ENCODE measurements at places on chromosomes 7 and 10.
A peak's percentile ranks its signal among the peaks of the same experiment; 100 is the strongest.

DNA sequence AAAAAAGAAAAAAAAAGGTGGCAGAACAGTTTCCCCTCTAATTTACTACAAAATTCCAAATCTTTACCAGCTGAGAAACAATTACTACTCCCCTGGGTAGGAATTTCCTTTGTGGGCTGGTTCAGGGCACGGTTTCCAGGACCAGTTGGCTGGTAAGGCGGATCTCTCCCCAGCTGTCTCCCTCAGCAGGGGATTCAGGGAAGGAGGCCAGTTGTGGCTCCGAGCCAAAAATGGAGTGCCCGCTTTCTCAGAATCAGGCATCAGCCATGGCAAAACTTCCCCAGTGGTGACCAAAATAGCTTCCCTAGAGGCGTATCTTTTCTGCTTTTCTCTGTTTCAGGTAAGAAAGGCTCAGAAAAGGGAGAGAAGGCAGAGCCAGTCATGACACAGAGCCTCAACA, 91.2 kb downstream of the ZNF22 start:
- no peak overlapping the region for H3K27ac ChIP-seq
- no peak overlapping the region for H3K4me3 ChIP-seq
- H3K27me3 ChIP-seq = no peaks in the 10 kb centered on the region
- H3K4me1 ChIP-seq = no peaks in the 10 kb centered on the region
- DNase-seq = no peak
- H3K36me3 ChIP-seq = no peaks in the 10 kb centered on the region

- H3K4me3 ChIP-seq = no peak overlapping the region
- H3K27ac ChIP-seq = no peak overlapping the region
- no peak for DNase-seq
- no peaks in the 10 kb centered on the region for H3K27me3 ChIP-seq
Observed at GRCh38 chr10:132664883-132665282, 121.1 kb downstream of the NKX6-2 start.

DNA sequence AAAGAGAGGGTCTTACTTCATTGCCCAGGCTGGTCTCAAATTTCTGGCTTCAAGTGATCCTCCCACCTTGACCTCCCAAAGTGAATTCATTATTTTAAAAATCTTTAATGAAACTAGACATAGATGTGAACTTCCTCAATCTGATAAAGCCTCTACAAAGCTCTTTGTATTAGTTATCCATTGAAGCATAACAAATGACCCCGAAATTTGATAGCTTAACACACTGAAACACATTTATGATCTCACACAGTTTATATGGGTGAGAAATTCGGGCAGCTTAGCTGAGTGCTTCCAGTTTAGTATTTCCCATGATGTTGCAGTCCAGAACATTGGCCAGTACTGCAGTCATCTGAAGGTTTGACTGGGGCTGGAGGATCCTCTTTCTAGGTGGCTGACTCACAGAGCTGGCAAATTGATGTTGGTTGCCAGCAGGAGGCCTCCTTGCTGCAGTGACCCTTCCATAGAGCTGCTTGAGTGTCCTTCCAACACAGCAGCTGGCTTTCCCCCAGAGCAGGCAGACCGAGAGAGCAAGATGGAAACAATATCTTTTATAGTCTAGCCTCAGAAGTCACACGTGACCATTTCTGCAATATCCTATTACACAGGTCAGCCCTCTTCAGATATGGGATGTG, 16.6 kb upstream of the WNT8B start:
- H3K27me3 ChIP-seq = no peaks in the 10 kb centered on the region
- no peaks in the 10 kb centered on the region for H3K36me3 ChIP-seq
- H3K4me1 ChIP-seq = no peaks in the 10 kb centered on the region
- H3K27ac ChIP-seq = no peak overlapping the region
- no peak for DNase-seq
- H3K4me3 ChIP-seq = no peak overlapping the region

DNA sequence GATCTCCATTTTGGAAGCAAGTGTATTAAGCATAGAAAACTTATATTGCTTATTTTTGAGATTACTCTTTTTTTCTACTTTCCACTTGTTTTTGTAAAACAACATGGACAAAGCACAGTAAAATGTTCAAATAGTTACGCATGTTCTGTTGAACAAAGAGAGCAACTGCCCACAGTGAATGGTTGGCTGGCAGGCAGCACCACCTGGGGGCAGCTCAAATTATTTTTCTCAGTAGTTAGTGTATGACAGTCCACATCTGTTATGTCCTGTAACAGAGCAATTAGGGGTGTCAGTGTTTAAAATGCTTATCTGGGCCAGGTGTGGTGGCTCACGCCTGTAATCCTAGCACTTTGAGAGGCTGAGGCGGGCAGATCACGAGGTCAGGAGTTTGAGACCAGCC, 46.1 kb upstream of the CACUL1 start:
- H3K36me3 ChIP-seq = no peaks in the 10 kb centered on the region
- H3K4me3 ChIP-seq = no peak overlapping the region
- no peak for DNase-seq
- no peaks in the 10 kb centered on the region for H3K4me1 ChIP-seq

DNA sequence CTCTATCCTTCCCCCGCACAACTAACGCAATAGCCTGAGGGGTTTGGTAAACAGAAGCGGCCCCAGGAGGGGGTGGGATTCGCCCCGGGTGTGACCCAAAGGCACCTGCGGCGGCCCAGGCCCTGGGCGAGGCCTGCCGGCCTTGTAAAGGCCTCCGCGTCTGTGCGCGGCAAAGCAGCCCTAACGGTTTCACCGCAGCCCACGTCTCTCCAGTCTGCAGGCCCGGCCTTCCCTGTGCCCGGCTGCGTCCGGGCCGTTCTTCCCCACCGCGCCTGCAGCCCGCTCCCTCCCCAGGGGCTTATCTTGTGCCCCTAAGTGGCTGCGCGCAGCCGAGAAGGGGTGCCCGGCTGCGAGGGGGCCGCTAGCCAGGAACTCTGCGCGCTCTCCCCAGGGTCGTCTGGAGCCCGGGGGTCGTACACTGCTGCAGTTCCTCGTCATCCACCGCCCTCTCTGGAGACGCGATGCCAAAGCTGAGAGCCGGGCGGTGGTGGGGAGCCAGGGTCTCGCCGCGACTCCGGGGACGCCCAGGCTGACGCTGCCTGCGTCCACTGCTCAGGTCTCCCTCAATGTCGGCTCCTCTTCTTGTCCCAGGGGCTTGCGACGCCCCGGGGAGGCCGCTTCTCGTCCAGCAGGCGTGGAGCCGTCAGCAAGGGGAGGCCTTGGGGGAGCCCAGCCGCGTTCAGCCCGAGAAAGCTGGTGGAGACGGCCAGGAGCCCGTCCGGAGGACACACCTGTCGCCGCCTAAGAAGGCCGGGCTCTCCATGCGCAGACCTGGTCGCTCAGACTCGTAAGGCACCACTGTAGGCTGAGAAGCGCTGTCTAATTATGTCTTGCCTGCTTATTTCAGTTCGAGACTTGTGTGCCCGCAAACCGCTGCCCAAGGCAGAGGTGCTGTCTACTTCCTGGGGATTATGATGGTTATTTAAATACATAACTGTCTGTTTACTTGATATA, 132.3 kb downstream of the SPAG6 start:
- no peak overlapping the region for H3K4me3 ChIP-seq
- no peaks in the 10 kb centered on the region for H3K36me3 ChIP-seq
- DNase-seq = peak; percentile 81
- H3K4me1 ChIP-seq = peaks cover 18% of the 10 kb centered on the region
- no peaks in the 10 kb centered on the region for H3K27me3 ChIP-seq

DNA sequence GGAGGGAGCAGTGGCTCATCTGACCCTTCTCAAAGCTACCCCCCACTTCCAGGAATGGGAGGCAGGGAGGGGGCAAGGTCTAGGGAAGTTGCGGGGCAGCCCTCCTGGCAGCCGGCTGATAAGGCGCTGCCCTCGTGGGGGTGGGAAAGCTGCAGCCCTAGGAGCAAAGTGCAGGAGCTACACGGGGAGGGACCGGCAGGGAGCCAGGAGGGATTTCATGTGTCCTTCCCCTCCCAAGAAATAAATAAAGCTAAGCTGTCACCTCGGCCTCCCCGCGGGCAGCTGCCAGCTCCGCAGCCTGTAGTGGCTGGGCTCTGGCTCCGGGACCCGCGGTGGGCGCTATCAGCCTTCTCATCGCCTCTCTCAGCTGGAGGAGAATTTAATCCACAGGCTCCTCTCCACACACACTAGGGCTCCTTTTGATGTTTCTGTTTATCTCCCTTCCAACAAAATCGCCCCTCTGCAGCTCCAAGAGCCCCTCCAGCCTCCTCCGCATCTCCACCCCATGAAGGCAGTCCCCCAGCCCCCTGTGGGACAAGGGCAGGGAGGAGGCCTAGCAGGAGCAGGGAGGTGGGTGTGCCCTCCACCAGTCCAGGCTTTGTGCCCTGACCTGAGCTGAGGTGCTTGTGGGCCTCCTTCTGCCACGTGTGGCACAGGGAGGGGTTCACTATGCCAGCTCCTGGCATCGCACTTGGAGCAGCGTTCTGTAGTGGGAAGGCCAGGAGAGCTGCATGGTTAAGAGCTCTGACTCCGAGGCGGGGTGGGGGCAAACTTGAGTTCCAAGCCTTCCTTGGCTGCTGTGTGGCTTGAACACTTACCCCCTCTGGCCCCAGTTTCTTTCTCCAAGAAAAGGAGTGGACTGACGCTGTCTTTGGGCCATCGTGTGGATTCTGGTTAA, 80.5 kb downstream of the C10orf105 start:
- no peak overlapping the region for H3K4me3 ChIP-seq
- no peak overlapping the region for H3K27ac ChIP-seq
- no peak for DNase-seq
- H3K4me1 ChIP-seq = no peaks in the 10 kb centered on the region

DNA sequence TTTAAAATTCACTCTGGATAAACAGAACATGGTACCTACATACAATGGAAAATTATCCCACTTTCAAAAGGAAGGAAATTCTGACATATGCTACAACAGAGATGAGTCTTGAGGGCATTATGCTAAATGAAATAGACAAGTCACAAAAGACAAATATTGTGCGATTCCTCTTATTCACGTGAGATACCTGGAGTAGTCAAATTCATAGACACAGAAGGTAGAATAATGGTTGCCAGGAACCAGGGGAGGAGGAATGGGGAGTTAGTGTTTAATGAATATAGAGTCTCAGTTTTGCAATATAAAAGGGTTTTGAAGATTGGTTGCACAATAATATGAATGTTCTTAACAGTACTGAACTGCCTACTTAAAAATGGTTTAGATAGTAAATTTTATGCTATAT, 69.8 kb upstream of the WAC start:
- H3K27ac ChIP-seq = no peak overlapping the region
- H3K4me3 ChIP-seq = no peak overlapping the region
- no peak for DNase-seq

DNA sequence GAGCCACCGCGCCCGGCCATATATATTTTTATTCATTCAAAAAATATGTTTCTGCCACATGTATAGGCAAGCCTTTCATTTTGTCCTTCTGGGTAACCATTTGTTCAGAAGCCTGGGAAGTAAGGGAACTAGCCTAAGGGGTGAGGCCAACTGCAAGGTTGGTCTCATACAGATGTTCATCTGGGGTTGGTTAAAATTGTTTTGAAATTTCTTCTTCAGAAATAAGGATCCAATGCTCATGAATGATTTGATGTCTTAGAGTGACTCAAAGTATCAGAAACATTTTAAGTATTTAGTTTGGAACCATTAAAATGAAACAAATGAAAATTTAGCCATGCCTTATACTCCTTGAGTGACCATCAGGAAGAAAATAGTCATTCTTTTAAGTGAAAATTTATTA, 397.2 kb downstream of the SUGCT start:
- no peak for DNase-seq
- no peaks in the 10 kb centered on the region for H3K36me3 ChIP-seq
- H3K4me1 ChIP-seq = no peaks in the 10 kb centered on the region
- no peak overlapping the region for H3K4me3 ChIP-seq

- H3K4me3 ChIP-seq = no peak overlapping the region
- H3K27ac ChIP-seq = peak overlapping the region; percentile 77
- peaks cover 39% of the 10 kb centered on the region for H3K4me1 ChIP-seq
- H3K36me3 ChIP-seq = no peaks in the 10 kb centered on the region
- no peaks in the 10 kb centered on the region for H3K27me3 ChIP-seq
Observed at GRCh38 chr10:97550336-97551149, 22.0 kb upstream of the ANKRD2 start.

GRCh38 chr10:5460468-5461202, 38.7 kb downstream of the CALML5 start:
- H3K4me1 ChIP-seq = peaks cover 20% of the 10 kb centered on the region
- H3K27me3 ChIP-seq = no peaks in the 10 kb centered on the region
- DNase-seq = no peak
- H3K36me3 ChIP-seq = peaks cover 29% of the 10 kb centered on the region
- H3K4me3 ChIP-seq = no peak overlapping the region

GRCh38 chr7:39304668-39305405, 261.4 kb upstream of the YAE1 start:
- H3K27ac ChIP-seq = no peak overlapping the region
- H3K36me3 ChIP-seq = no peaks in the 10 kb centered on the region
- no peaks in the 10 kb centered on the region for H3K4me1 ChIP-seq
- H3K4me3 ChIP-seq = no peak overlapping the region
- no peaks in the 10 kb centered on the region for H3K27me3 ChIP-seq

DNA sequence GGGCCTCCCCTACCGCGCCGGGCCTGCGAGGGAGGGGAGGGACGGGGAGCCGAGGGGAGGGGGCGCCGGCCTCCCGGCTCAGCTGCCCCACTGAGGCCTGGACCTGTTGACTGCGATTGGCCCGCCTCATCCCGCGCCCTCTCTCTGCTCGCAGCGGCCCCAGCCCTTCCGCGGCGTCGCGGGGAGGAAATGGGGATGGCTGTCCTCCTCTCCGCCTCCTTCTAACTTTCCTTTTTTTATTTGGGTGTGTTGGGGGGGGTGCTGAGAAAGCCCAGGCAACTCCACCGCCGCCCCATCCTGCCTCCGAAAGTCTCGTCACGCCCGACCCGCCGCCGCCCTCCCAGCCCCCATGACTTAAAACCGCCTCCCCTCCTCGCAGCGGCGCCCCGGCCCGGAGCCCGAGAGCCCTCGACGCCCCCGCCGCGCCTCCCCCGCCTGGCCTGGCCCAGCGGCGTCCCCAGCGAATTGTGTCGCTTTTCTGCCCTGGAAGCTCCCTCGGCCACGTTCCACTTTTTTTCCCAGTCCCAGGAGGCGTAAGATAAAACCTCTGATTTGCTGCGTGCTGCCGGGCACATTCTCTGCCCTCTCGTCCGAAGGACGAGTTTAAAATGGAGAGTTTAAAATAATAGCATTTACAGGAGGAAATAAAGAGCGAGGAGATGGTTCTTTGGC, 842 bp upstream of the SKIDA1 start:
- peak overlapping the region; percentile 99 for H3K27ac ChIP-seq
- DNase-seq = no peak
- no peaks in the 10 kb centered on the region for H3K27me3 ChIP-seq
- H3K36me3 ChIP-seq = no peaks in the 10 kb centered on the region
- peaks cover 41% of the 10 kb centered on the region for H3K4me1 ChIP-seq

GRCh38 chr7:104984585-104985258, 29.3 kb upstream of the KMT2E start:
- peak overlapping the region; percentile 57 for H3K4me3 ChIP-seq
- no peak for DNase-seq
- peaks cover 65% of the 10 kb centered on the region for H3K4me1 ChIP-seq
- peak overlapping the region; percentile 97 for H3K27ac ChIP-seq
- H3K36me3 ChIP-seq = no peaks in the 10 kb centered on the region
- H3K27me3 ChIP-seq = no peaks in the 10 kb centered on the region
